ENCODE measurements at places on chromosomes 1 and 21.

DNA sequence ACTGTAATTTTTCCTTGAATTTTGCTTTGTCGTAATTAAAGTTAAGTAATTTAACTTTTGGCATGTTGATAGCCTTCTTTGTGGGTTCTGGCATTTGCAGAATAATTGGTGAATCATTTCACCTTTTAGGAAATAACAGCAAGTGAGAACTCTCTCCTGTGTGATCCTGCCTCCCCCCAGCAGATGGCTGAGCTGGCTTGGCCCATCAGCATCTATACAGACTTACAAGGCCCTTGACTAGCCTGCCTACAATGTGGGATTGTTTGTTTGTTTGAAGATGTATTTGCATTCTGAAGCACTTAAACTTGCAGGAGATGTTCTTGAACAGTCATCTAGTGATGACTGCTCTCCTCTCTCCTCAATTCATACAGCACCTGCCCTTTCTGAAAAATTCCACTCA lies 55.9 kb downstream of the MACO1 start:
- DNase-seq = no peak

- no peak for DNase-seq
These were observed 914 bp downstream of the ZNF326 start for GRCh38 chr1:89995598-89996449.

DNA sequence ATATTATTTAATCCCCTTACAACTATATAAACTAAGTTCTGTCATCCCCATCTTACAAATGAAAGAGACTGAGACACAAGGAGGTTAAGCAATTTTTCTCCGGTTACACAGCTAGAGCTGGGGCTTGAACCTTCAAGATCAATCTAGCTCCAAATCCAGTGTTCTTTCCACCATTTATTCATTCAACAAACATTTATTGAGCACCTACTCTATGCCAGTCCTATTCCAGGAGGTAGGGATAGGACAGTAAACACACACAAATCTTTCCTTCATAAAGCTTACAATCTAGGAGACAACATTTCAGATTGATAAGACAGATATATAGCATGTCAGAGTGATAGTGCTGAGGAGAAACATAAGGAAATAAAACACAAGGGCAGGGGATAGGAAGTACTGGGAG lies 2.9 kb upstream of the TMEM125 start:
- no peak for DNase-seq

GRCh38 chr1:37084013-37084412 lies 49.7 kb upstream of the GRIK3 start:
- no peak for DNase-seq

DNA sequence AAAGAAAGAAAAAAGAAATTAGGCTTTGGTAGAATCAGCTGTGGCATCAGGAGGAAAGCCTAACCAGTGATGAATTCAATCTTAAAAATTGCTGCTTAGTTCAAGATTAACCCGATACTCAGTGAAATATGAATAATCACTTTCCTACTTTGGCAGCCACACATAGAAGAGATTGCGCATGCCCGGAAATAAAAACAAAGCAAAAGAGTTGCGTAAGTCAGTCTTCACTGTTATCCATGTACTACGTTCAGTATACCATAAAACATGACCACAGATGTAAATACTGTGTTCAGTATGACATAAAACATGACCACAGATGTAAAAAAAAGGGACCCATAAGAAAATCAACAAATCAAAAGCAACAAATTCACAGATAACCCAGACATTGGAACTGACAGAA lies 19.2 kb downstream of the CD1D start:
- no peak for DNase-seq

DNA sequence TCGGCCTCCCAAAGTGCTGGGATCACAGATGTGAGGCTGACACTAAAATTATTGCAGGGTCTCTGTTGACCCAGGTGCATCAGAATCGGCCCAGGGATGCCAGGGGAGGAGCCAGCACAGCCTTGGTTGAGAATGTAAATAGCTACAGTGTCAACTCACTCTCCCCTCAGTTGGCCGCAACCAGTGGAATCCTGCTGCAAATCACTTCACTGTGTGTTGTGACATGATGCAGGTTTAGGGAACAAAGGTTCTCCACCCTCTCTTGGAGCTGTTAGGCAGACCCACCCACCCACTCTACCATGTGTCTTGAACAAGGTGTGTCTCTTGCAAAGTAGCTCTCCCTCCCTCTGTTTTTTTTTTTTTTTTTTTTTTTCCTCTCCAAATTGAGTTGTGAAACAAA lies 60.5 kb upstream of the SOD1 start:
- no peak for DNase-seq

DNA sequence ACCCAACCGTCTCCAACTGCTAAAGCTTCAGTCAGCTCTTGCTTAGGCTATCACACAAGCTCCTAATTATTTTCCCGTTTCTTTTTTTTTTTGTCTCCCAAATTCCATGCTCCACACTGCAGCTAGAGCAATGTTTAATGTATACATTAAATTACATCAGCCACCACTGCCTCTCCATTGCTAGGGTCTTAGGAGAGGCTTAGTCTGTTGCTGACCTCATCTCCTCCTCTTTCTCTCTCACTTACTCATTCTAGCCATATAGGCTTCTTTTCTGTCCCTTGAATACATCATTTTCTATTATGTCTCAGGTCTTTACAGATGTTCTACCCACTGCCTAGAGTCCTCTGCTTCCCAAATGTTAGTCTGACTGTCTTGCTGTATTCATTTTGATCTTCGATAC lies 138.1 kb upstream of the ST6GALNAC5 start:
- no peak for DNase-seq

DNA sequence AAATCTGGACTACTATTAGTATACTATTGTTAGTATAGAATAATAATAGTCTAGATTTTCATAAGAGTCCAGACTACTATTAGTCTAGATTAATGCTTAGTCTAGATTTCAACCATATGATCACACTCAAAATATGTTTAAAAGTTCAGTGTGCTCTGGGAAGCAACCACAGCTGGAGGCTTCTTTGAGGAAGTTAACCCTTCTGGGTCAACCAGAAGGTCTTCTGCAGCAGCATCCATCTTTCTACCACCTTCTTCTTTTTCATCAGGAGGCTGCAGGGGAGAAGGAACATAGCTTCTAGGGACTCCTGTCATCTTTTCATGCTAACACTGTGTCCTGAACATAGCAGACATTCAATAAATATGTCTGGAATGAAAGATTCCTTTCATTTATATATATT lies 51.2 kb upstream of the DNAJC6 start:
- DNase-seq = no peak

DNA sequence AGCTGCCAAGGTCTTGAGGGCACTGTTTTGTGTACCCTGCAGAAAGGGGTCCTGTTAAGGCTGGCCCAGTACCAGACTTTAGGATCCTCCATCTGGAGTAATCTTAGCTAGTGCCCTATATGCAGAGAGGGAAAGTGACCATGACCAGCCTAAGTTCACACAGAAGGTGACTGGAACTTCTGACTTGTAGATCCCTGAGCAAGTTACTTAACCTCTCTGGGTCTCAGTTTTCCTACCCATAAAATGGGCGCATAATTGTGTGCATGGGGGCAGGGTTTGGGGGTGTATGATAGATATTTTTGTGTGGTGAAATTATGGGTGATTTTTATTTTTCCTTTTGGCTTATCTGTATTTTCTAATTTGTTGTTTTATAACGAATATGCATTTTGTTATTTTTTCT lies 3.3 kb upstream of the SHISAL2A start:
- DNase-seq = no peak

DNA sequence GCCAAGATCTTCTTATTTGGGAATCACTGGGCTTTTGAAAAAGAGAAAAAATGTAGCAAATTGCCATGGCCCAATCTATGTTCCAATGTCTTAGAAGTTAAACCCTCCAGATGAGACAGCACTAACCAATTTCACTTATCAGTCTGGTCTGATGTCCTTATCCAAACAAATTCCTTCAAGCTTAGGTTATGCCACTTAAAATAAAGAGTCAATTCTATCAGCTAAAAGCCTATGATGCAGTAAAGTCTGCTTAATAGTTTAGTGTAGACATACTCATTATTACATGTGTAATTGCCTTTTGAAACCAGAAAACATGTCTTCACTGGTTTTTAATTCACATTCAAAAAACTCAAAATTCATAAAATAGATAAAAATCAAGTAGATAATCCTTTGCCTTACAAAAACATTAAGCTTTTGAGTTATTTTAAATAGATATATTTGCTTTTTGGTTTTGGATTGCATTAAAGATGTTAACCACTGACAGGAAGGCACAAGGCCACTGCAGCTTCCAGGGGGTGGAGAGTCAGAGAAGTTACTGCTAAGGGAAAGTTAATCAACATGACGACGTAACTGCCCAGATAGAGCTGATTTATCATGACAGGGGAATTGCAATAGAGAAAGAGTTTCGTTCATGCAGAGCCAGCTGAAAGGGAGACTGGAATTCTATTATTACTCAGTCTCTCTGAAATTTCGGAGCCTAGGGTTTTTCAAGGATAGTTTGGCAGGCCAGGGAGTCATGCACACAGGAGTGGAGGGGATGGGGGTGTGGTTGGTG lies 106.1 kb downstream of the MAP3K21 start:
- no peak for DNase-seq

GRCh38 chr1:179788259-179788658 lies 45.2 kb downstream of the FAM163A start:
- DNase-seq = no peak
